Right renal pelvis (tissue), 4 donors: ENCODE measurements at places on chromosomes 6 and 20. TPM values are rescaled to one million over a fixed set of nuclear protein-coding genes. Genes with fewer than 3 reads are reported as not detected.

The ZBTB46 gene
- polyA plus RNA-seq = 18.8 TPM

The RALY gene
- 163 TPM for polyA plus RNA-seq

The CTSZ gene
- 77.1 TPM for polyA plus RNA-seq

The HUS1B gene
- polyA plus RNA-seq = not detected

The ZBTB12 gene
- polyA plus RNA-seq = 21.6 TPM

The C20orf202 gene
- polyA plus RNA-seq = 0.28 TPM

The RNF144B gene
- 17.3 TPM for polyA plus RNA-seq

The MYCT1 gene
- polyA plus RNA-seq = 22.4 TPM

The HLA-DRA gene
- 95.9 TPM for polyA plus RNA-seq

The OR11A1 gene
- not detected for polyA plus RNA-seq

- DNase-seq = no peak
Observed at GRCh38 chr6:107061125-107062020, 33.4 kb downstream of the MTRES1 start.

DNA sequence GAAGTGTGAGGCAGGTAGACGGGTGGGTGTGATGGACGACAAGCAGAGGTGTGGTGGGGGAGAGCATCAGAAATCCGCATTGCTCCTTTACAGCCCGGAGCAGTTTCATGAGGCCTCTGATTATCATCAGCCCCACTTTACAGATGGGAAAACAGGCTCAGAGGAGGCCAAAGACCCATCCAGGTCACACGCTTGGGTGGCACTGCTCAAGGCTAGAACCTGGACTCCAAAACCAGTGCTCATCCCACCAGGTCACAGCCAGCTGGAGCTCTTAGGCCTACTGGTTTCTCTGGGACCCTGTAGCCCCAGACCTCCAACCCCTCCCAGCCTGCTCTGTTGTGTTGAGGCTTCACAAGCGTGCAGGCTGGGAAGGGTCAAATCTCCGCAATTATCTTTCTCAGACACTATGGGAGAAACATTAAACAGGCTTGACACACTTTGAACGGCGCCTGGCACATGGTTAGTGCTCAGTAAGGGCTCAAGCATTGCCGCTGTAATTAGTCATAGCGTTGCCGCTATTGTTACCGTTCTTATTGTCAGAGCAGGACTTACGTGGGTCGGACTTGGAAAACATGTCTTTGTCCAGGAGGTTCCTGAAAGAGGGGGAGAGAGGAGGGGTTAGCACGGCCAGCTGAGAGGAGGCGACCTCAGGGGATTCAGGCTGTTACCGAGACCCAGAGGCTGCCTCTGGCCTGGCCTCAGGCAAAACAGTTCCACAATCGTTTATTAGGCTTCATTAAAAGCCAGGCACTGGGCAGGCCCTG is 16.6 kb downstream of the CPNE5 start:
- DNase-seq = no peak

DNA sequence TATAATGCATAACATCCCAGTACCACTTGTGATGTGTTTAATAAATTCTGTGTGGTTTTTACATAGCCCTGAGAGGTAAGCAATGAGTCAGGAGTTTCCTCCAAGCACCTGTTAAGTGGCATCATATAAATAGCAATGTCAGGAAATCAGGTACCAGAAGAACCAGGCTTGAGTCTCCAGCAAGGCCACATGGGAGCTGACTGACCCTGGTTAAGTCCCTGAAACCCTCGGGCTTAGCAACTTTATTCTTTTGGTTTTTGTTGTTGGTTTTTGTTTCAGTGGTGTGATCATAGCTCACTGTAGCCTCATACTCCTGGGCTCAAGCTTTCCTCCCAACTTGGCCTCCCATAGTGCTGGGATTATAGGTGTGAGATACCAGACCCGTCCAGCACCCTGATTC is 70.0 kb downstream of the PTPRT start:
- no peak for DNase-seq

- no peak for DNase-seq
Observed at GRCh38 chr20:6857927-6858326, 90.4 kb downstream of the BMP2 start.

DNA sequence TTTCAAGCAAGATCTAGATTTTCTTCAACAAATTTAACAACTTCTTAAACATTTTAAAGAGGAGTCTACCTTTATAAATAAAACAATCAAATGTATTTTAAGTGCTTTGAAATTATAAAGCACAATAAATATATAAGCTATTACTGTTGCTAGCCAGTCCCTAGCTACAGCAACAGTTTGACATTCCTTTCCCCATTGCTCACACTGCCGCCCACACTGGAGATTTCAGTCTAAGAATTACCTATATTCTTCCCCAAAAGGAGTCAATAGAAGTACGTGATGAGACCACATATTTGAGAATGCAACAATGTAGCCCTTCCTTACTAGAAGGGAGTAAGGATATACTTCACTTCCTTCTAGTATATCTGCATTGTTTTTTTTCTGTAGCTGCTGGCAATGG is 65.3 kb upstream of the RNF146 start:
- no peak for DNase-seq

- DNase-seq = peak; percentile 63
Observed at GRCh38 chr6:89375427-89376267, 23.1 kb upstream of the UBE2J1 start.

DNA sequence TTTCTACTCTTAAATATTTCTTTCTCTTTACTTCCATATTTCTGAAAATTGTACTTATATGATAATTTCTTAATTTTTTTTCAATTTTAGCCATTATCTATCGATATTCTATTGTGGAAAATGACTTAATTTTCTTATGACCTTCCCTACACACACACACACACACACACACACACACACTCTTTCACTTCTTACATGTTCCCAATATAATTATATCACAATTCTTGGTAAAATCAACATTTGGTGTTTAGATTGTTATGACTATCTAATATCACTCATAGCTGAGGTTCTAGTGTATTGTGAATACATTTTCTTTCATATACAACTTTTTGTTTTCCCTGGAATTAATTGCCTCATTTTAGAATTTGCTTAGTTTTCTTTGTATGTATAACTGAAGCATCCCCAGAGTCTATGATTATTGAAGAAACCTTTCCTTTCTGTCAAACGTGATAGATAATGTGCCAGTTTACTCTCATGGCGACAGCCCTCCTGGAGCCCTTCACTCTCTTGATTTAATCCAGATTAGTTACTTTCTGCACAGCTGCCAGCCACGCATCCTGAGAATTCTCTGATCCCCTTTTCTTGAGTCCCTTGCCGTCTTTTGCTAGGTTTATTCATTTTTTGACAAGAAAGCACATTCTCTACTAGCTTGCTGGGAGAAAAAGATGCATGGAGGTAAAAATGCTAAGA is 63.4 kb downstream of the RNF182 start:
- DNase-seq = no peak

DNA sequence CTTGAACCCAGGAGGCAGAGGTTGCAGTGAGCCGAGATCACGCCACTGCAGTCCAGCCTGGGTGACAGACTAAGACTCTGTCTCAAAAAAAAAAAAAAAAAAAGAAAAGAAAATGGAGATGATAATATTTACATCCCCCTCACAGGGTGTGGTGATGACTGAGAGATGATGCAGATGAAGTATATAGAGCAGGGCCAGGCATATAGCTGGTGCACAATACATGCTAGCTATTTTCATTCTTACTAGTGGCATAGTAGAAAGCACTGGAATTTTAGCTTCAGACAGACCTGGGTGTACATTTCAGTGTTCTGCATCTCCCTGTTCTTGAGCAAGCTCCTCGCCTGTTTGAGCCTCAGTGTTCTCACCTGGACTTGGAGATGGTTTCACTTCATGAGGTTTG is 36.9 kb downstream of the CEBPB start:
- no peak for DNase-seq

DNA sequence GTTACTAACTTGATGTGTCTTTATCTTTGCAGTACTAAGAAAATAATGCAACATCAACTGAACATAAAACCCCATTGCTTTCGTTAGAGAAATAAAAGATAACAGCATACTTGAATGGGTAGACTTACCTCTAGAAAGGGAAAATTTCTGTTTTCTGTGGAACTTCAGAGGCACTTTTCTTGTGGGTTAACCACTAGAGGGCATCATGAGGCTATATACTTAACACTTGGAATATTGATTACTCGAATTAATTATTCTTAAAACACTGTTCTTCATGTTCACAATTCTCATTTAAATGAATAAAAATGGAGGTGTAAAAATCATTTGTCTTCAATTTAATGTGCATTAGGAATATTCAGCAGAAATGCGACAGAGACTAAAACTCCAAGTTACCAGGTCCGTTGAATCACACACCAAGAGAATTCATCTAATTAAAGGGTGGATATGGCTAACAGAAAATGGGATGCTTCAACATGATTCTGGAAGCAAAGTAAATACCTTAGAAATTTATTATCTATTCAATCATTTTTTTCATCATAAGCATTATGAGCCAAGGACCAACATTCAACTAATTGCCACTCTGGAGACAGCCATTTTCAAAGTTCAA is 330.8 kb upstream of the PREP start:
- DNase-seq = no peak

DNA sequence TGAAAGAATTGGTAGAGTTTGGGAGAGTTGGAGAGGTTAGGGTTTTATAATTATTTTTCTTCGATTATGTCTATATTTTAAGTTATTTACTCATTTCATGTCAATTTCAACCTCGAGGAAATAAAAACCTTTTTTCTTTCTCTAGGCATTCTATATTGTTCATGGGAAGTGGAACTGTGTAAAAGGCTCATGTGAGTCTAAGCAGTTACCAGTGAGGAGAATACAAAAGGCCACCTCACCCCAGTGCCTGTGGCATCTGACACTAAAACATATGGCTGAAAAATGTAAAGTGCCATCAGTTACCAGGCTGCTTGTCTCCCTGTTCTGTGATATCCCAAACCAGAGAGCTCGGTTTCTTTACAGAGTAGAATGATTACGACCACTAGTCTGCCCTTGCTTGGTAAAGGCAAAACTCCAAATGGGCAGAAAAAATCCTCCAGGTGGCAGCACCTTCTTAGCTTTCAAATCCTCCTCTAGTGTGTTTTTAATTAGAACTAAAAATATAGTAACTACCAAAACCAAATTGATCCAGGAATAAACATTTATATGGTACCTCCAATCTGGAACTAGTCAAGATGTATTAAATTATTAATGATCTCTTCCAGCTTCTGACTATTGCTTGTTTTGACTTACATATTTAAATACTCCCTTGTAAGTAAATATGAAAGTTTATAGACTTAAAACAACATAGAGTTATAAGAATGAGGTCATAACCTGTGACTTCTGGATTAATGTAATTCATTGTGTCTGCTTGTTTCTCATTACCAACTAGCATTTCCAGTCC is 122.6 kb upstream of the MCHR2 start:
- peak; percentile 57 for DNase-seq

- DNase-seq = no peak
Observed at GRCh38 chr6:152696522-152696921, 1.2 kb upstream of the MYCT1 start.

DNA sequence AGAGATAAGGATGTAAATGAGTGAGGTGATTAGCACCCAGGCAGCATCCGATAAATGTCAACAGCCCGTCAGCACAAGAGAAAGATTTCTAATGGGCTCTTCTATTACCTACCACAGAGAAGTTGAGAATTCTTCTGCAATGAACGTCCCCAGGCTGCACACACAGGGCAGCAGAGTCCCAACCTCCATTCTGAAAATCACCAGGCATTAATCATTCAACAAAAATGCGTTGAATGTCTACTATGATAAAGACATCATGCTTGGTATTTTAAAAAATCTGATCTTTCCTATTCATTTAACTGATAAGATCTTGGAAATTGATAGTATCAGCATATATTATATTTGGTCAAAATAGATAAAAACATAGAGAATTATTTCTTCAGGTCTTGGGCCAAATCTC is 59.5 kb upstream of the VGLL2 start:
- no peak for DNase-seq

DNA sequence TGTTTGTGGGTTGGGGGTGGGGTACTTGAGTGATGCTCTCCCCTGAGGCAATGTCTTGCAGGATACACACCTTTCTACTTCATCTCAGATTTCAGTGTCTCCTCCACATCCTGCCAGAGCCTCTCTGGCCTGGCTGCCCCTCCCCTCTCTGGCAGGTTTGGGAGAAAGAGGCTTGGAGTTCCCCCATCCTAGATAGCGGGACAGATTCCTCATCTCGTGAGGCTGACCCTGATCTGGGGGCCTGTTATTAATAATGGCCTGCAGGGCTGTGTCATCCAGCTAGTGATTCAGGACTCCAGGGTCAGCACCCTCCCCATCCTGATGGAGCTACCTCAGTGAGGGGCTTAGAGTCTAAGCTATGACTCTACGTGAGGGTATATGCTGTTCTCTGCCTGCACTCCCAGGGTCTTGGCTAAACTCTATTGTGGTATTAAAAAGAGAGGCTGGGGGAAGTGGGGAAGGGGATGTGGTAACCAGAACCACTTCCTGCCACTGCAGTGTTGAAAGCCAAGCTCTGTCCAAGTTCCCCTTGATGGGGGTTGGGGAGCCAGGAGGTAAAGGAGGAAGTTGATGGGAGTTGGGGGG is 3.7 kb upstream of the MMP9 start:
- no peak for DNase-seq

DNA sequence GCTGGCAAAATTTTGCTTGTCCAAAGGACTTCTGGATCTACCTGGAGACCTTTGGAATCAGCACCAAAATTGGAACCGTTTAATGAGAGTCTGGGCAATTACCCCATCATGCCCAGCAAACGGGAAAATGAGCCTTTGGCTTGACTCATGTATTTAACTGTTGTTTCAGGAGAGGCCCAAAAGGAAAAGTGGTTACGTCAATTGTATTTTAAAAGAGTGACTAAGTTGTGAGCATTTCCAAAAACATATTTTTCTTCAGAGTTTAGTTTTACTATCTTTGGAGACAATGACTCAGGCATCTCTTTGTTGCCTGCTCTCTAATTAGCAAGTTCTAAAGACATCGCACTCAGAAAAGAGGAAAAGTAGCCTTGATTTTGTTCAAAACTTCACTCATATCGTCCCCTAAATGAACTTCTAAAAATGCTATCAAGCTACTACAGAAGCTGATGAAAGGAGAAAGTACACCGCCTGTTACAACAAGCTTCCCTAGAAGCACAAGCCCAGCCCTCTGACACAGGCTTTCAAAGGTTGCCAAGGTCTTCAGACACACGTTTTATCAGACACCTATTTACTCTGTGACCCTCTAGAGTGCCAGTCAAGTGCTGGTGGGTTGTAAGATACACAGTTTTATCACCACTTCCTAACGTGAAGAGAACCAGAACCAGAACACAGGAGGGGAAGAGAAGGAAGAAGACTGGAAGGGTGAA is 146.2 kb downstream of the TBX18 start:
- no peak for DNase-seq

GRCh38 chr20:25198663-25199383 is 3.3 kb downstream of the ENTPD6 start:
- no peak for DNase-seq

DNA sequence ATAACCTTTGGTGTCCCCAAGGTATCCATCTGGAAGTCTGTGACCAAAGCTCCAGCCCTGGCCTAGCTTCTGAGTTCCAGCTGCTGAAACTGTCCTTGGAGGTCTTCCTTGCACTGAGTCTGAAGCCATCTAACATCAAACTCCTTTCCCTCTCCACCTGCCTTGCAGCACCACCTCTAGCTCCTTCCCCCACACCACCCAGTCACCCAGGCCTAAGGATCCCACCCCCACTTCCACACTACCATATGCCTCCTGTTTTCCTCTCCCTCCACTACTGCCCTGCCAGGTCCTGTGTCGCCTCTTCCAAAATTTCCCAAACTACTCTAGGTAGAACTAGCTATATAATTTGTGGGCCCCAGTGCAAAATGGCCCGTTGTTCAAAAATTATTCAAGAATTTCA is 10.8 kb upstream of the MATN4 start:
- DNase-seq = no peak

- DNase-seq = no peak
Observed at GRCh38 chr6:158825951-158826306, 6.8 kb upstream of the EZR start.

- no peak for DNase-seq
Observed at GRCh38 chr6:142047934-142048592, 84.7 kb upstream of the GJE1 start.
